ENCODE measurements at places on chromosomes 12 and 14. TPM values are rescaled to one million over a fixed set of nuclear protein-coding genes. Genes with fewer than 3 reads are reported as not detected.

GRCh38 chr12:40525054-40525453 is 167.2 kb upstream of the CNTN1 start:
- no peak for DNase-seq

DNA sequence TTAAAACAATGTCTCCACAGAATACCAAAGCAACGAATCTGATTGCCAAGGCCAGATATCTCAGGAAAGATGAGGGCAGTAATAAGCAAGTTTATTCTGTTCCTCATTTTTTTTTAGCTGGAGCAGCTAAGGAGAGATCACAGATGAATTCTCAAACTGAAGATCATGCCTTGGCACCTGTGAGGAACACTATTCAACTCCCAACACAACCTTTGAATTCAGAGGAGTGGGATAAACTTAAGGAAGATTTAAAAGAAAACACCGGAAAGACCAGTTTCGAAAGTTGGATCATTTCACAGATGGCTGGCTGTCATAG is 994 bp downstream of the PRORP start:
- DNase-seq = no peak

DNA sequence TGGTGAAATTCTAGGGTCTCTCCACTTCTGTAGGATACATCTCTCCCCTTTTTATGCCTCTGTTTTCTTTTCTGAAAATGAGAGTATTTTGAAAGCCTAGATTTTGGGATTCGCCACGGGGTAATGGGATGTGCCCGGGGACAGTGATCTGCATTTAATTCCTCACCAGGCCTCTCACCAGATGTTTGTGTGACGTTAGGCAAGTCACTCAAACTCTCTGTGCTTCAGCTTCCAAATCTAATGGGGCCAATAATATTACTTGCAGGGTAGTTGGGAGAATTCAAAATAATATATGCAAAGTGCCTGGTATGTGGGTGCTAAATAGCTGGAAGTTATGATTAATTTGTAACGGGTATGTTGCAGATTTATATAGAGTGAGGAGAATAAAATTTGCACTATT is 78.8 kb downstream of the C12orf75 start:
- DNase-seq = no peak

GRCh38 chr14:40119765-40120164 is 687.5 kb upstream of the FBXO33 start:
- DNase-seq = no peak

- no peak for DNase-seq
These were observed 48.4 kb downstream of the GTF2A1 start for GRCh38 chr14:81172353-81172752.

VPS33A gene
- total RNA-seq = 22.4 TPM

All from LHCN-M2 (cell line).